ENCODE measurements at places on chromosomes 1 and 21. TPM values are rescaled to one million over a fixed set of nuclear protein-coding genes. Genes with fewer than 3 reads are reported as not detected.
A peak's percentile ranks its signal among the peaks of the same experiment; 100 is the strongest.

DNA sequence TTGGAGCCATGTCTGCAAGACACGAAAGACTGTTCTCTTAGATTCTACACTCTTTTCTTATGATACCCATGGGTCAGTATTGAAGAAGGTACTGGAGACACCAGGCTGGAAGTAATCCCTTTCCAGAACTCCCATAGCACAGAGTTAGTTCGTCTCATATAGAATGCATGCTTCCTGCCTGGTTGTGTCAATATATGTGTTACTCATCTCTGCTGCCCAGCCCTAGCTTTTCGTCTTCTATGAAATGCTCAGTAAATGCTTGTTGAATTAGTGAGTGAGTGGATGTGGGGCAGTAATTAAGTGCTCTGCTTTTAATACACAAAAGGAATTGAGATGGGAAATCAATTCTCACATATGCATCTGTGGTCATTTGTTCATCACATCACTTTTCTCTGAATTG, 32.1 kb downstream of the ADCY10 start:
- H3K27me3 ChIP-seq, result no peaks in the 10 kb centered on the region
- no peak for DNase-seq

DNA sequence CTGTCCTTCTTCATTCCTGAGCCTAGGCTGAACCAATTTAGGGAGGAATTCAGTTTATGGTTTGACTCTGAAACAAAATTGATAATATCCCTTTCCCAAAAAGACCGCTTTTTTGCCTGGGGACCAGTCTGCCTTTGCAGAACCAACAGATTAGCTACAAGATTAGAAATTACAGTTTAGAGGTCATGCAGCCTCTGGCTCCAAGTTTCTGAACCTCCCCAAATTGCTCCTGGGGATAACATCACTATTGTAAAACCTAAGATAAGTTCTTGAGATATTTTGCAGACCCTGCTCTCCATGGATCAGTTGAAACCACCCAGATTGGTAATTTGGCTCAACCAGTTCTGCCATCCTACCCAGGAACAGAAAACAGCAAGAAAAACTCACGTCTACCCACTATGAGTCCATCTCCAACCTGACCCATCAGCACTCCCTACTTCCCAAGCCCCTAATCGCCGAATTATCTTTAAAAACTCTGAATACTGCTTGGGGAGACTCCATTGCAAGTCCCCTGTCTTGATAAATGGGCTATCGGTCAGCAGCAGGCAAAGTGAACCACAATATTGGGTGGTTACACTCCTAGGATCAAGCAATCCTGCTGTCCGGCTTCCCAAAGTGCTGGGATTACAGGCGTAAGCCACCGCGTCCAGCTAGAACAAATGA, 605 bp upstream of the RABGGTB start:
- no peak for DNase-seq
- peak overlapping the region; percentile 86 for H3K27ac ChIP-seq
- peak overlapping the region; percentile 67 for H3K4me3 ChIP-seq
- no peaks in the 10 kb centered on the region for H3K27me3 ChIP-seq
- peaks cover 21% of the 10 kb centered on the region for H3K4me1 ChIP-seq
- H3K36me3 ChIP-seq, result peaks cover 20% of the 10 kb centered on the region

- no peaks in the 10 kb centered on the region for H3K36me3 ChIP-seq
- no peak for DNase-seq
- H3K27ac ChIP-seq, result no peak overlapping the region
- no peaks in the 10 kb centered on the region for H3K27me3 ChIP-seq
- no peak overlapping the region for H3K4me3 ChIP-seq
- H3K4me1 ChIP-seq, result no peaks in the 10 kb centered on the region
Measured at GRCh38 chr1:201721082-201722049, 107.6 kb upstream of the IPO9 start.

- no peak overlapping the region for H3K4me3 ChIP-seq
- peaks cover 3% of the 10 kb centered on the region for H3K36me3 ChIP-seq
- no peak for DNase-seq
- no peaks in the 10 kb centered on the region for H3K27me3 ChIP-seq
- H3K4me1 ChIP-seq, result peaks cover 23% of the 10 kb centered on the region
Measured at GRCh38 chr1:50724626-50725286, 235.3 kb downstream of the FAF1 start.

Gene SLC9C2
- not detected for total RNA-seq

GRCh38 chr1:100721526-100722207, 2.1 kb downstream of the VCAM1 start:
- H3K4me3 ChIP-seq, result no peak overlapping the region
- H3K27me3 ChIP-seq, result no peaks in the 10 kb centered on the region
- DNase-seq, result no peak
- H3K27ac ChIP-seq, result no peak overlapping the region
- H3K4me1 ChIP-seq, result no peaks in the 10 kb centered on the region
- H3K36me3 ChIP-seq, result no peaks in the 10 kb centered on the region

Gene ANKRD35
- total RNA-seq, result 0.11 TPM

DNA sequence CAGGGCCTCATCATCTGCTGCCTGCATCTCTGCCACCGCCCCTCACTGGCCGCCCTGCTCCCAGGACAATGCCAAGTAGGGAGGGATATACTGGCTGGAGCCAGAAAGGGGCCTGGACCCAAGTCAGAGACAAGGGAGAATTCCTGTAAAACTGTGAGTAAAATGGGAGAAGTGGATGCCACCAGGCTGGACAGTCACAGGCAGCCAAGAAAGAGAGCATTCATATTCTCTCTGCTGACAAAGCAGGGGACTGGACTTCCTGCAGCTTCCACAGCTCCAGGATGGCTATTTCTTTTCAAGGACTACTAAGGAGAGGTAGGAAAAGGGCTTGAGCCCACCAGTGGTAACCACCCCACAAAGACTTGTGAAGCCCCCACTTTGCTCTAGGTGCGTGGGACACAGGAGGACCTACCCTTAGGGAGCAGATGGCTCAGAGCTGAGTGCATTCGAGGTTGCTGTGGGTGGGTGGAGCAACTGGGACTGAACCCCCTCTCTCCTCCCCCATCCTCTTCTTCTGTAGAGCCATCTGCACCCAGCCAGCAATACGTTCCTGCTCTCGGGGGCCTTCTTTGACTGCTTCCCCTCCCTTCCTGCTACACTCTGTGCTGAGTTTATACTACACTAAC, 57.5 kb downstream of the GLIS1 start:
- no peaks in the 10 kb centered on the region for H3K36me3 ChIP-seq
- no peaks in the 10 kb centered on the region for H3K27me3 ChIP-seq
- H3K27ac ChIP-seq, result no peak overlapping the region
- DNase-seq, result no peak
- peaks cover 5% of the 10 kb centered on the region for H3K4me1 ChIP-seq
- H3K4me3 ChIP-seq, result no peak overlapping the region

GRCh38 chr1:11845641-11846335, 1.8 kb downstream of the NPPA start:
- no peak for DNase-seq
- H3K36me3 ChIP-seq, result peaks cover 19% of the 10 kb centered on the region
- H3K4me1 ChIP-seq, result no peaks in the 10 kb centered on the region
- no peak overlapping the region for H3K4me3 ChIP-seq
- no peaks in the 10 kb centered on the region for H3K27me3 ChIP-seq

DNA sequence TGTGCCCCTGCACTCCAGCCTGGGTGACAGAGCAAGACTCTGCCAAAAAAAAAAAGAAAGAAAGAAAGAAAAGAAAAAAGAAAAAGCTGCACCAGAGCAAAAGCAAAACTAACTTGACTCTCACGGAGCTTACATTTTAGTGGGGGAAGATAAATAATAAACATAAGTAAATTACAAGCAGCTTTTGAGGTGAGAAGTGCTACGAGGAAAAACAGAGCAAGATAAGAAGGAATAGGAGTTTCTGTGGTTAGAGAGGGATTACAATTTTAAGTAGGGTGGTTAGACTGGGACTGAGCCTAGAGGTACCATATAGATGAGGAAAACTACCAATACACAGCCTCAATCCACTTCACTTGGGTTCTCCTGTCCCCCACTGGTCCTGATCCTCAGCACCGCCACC, 43.9 kb downstream of the TGFBR3 start:
- H3K27me3 ChIP-seq, result no peaks in the 10 kb centered on the region
- H3K4me1 ChIP-seq, result peaks cover 3% of the 10 kb centered on the region
- no peak overlapping the region for H3K27ac ChIP-seq
- no peak overlapping the region for H3K4me3 ChIP-seq
- no peaks in the 10 kb centered on the region for H3K36me3 ChIP-seq
- DNase-seq, result no peak

GRCh38 chr1:47725511-47725991, 271.6 kb downstream of the TRABD2B start:
- H3K4me1 ChIP-seq, result peaks cover 7% of the 10 kb centered on the region
- DNase-seq, result no peak
- no peak overlapping the region for H3K27ac ChIP-seq
- H3K4me3 ChIP-seq, result no peak overlapping the region
- H3K36me3 ChIP-seq, result no peaks in the 10 kb centered on the region

DNA sequence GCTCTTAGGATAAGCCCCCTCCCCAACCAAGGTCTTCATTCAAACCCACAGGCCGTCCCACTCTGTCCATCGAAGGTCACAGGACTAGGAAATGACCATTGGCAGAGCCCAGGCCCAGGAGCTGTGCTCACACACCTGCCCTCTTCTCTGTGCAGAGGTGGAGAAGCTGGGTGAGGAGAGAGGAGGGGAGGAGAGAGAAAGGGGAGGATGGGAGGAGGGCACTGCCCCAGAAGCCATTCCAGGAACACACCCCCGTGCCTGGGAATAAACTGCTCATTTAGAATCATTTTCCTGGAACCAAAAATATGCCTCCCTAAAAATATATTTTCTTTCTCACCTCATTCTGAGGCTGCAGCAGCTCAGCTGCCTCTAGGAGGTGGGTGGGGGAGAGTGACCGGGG, 6.4 kb upstream of the SDC3 start:
- H3K4me3 ChIP-seq, result no peak overlapping the region
- no peak for DNase-seq
- H3K36me3 ChIP-seq, result no peaks in the 10 kb centered on the region

GRCh38 chr21:32499249-32500055, 85.9 kb downstream of the TCP10L start:
- no peak overlapping the region for H3K4me3 ChIP-seq
- no peaks in the 10 kb centered on the region for H3K27me3 ChIP-seq
- no peak overlapping the region for H3K27ac ChIP-seq

DNA sequence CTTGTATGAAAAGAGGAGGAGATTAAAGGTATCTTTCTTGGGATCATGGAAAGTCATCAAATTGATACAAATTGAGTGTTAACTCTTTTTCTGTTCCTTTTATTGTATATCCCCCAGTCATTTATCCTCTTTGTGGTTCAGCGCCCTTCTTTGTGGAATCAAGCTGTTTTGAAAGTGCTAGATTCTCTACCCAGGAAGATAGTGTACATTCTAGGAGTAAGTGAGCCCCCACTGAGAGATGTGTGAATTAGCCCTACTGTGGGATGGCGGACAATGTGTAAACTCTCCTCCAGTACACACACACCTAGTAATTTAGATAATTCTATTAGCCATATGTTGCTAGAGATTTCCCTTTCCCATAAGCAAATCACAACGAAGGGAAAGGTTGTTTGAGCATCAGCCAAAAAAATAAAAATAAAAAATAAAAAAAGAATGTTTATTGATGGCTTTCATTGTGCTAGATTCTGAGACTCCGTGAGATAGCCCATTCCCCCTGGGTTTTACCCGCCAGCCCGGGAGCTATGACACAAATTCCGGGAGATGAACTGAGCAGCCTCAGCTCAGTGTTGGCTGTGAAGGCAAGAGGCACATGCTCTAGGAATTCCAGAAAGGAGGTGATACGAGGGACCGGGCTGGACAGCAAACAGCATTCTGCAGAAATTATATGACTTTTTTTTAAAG, 378.4 kb upstream of the RUNX1 start:
- peaks cover 11% of the 10 kb centered on the region for H3K4me1 ChIP-seq
- DNase-seq, result no peak
- H3K4me3 ChIP-seq, result no peak overlapping the region
- H3K27ac ChIP-seq, result no peak overlapping the region
- peaks cover 4% of the 10 kb centered on the region for H3K27me3 ChIP-seq

GRCh38 chr1:63887809-63888208, 114.0 kb downstream of the ROR1 start:
- no peaks in the 10 kb centered on the region for H3K27me3 ChIP-seq
- H3K4me1 ChIP-seq, result no peaks in the 10 kb centered on the region
- H3K4me3 ChIP-seq, result no peak overlapping the region
- no peaks in the 10 kb centered on the region for H3K36me3 ChIP-seq

Gene TRIM33
- total RNA-seq, result 42.6 TPM

Gene TRAF3IP3
- 290 TPM for total RNA-seq

- H3K4me3 ChIP-seq, result no peak overlapping the region
- no peaks in the 10 kb centered on the region for H3K27me3 ChIP-seq
- H3K36me3 ChIP-seq, result no peaks in the 10 kb centered on the region
- no peaks in the 10 kb centered on the region for H3K4me1 ChIP-seq
- DNase-seq, result no peak
Measured at GRCh38 chr1:87219141-87219540, 109.5 kb upstream of the LMO4 start.

DNA sequence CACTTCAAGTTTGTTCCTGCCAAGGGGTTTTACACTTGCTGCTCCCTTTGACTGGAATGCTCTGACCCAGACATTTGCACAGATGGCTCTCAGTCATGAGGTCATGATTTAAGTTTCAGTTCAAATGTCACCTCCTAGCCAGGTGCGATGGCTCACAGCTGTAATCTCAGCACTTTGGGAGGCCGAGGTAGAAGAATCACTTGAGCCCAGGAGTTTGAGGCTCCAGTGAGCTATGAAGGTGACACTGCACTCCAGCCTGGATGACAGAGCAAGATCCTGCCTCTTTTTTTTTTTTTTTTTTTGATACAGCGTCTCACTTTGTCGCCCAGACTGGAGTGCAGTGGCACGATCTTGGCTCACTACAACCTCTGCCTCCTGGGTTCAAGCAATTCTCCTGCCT, 4.5 kb upstream of the ZMYM4 start:
- H3K27ac ChIP-seq, result no peak overlapping the region
- peaks cover 6% of the 10 kb centered on the region for H3K4me1 ChIP-seq
- H3K4me3 ChIP-seq, result no peak overlapping the region
- H3K27me3 ChIP-seq, result peaks cover 3% of the 10 kb centered on the region
- no peak for DNase-seq

Gene KCNA3
- 118 TPM for total RNA-seq

GRCh38 chr1:156075162-156075561, 7.1 kb downstream of the MEX3A start:
- H3K36me3 ChIP-seq, result no peaks in the 10 kb centered on the region
- no peak for DNase-seq
- H3K4me1 ChIP-seq, result no peaks in the 10 kb centered on the region

DNA sequence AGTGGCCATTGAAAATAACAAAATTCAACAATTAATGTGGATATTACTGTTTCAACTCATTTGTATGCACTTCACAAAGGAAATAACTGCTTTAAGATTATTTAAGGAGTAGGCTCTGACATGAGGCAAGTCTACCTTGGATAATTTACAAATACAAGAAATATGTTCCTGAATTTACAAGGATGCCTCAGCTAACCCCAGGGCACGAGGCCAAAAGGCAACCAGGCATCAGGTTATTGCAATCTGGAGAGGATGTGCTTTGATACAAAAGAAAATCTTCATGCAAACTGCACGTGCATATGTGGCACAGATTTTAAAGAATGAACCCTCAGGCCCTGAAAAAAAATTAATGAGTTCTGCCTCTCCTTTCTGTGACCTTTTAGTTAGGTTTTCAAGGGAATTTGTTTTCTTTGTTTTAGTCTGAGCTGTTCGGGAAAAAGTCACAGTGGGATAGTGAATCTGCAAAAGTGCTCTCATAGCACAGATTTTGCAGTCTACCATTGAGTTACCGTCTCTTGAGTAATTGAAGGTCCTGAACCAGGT, 1304.2 kb upstream of the ADGRL4 start:
- no peak overlapping the region for H3K27ac ChIP-seq
- no peak overlapping the region for H3K4me3 ChIP-seq
- no peaks in the 10 kb centered on the region for H3K36me3 ChIP-seq
- H3K27me3 ChIP-seq, result no peaks in the 10 kb centered on the region
- no peaks in the 10 kb centered on the region for H3K4me1 ChIP-seq
